Left cardiac atrium (tissue), 4 donors: ENCODE measurements at places on chromosomes 4 and X. TPM values are rescaled to one million over a fixed set of nuclear protein-coding genes. Genes with fewer than 3 reads are reported as not detected.

DNA sequence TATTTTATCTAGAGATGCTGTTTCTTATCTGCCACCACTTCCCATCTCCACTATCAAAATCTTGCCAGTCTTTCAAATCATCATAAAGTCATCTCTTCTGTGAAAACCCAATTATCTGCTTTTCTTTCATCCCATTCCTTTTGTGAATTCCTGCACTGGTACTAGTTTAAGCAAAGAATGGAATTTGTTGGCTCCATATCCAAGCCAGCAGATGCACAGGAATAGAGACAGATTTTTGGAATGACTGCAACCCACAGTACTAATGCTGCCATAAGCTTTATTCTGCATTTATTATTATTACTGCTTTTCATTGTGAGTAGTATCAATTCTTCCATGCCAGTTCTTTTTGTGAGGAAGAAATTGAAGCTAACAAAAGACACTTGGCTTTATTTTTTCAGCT lies 616.7 kb downstream of the RAPGEF2 start:
- DNase-seq = no peak

- DNase-seq = no peak
Measured at GRCh38 chr4:20137176-20137575, 114.5 kb upstream of the SLIT2 start.

VCX3A gene
- not detected for total RNA-seq

GRCh38 chr4:89293299-89293698 lies 14.3 kb downstream of the GPRIN3 start:
- no peak for DNase-seq

DNA sequence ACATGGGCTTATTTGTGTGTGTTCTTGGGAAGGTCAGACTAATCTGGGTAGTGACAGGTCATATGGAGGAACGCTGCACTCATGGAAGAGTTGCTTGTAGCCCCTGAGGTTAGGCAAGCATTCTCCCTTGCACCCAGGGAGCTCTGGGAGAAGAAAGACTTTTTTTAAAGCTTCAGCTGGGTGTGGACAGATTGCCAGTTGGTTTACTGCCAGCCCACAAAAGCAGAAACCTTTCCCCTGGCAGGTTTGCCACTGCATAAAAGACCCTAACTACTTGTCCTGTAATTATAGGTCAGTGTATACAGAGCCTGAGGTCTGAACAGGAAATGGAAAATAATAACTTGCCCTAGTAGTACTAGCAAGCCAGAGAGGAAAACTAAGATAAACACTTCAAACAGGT lies 7.4 kb upstream of the NFKB1 start:
- no peak for DNase-seq

DNA sequence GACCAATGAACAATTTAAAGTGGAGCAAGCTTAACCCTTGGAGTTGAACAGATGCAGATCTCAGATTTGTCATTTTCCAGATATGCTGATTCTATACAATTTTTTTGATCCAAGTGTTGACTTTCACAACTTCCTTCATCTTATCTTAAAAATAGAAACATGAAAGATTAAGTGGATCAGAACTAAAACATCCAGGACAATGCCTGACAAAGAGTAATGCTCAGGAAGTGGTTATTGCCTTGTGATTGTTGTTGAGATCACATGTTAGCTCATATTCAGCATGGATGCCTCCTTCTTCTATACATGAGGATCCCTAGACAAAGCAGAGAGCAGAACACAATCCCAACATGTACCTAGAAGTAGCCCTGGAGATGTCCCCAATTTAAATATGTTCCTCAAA lies 160.9 kb downstream of the PPARGC1A start:
- DNase-seq = no peak

SHISA3 gene
- total RNA-seq = 6.8 TPM

DNA sequence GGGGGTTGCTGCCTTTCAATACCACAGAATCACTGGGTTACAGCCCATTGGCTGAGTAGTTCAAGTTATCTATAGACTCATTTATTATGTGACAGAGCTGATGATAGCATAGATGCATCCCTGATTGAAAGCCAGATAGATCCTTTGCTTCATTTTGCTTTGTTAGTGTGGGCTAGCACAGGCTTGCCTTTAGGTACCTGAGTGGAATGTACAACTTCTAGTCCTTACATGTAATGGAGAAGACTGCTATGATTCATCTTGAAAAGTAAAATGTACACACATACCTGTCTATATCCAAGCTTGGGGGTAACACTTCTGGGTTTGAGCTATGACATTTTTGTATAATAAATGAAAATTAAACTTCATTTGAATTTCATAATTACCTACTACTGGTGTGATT lies 226.0 kb upstream of the FTHL17 start:
- DNase-seq = no peak

CNKSR2 gene
- 0.44 TPM for total RNA-seq

DNA sequence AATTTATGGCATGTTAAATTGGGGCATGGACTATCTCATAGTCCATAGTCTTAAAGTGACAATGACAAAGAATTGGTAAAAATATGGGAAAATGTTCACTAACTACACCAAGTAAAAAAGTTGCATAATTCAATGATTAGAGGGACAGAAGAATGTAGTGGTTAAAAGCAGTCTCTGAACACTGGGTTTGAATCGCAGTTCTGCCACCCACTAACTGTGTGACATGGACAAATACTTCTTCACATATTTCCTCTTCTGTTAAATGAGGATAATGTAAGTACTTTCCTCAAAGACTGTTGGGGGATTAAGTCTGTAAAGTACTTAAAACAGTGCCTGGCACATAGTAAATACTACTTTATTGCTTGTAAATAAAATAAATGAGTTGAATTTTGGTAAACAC lies 15.3 kb downstream of the COQ2 start:
- DNase-seq = no peak

- DNase-seq = no peak
Measured at GRCh38 chrX:18664947-18665346, 7.0 kb downstream of the RS1 start.

DNA sequence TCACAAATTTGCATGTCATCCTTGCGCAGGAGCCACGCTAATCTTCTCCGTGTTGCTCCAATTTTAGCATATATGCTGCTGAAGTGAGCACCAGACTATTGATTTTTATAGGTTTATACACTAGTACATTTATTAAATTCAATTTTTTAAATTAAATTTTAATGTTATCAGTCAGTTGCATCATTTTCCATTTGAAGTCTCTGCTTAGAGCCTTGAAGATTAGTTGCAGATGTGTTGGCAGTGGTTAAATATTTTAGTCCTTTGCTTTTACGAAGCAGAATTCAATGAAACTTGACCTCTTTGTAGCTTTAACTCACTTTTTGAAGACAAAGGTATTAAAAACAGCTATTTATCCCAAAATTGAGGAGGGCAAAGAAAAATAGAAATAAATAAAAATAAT lies 16.5 kb downstream of the TRAPPC11 start:
- no peak for DNase-seq

DNA sequence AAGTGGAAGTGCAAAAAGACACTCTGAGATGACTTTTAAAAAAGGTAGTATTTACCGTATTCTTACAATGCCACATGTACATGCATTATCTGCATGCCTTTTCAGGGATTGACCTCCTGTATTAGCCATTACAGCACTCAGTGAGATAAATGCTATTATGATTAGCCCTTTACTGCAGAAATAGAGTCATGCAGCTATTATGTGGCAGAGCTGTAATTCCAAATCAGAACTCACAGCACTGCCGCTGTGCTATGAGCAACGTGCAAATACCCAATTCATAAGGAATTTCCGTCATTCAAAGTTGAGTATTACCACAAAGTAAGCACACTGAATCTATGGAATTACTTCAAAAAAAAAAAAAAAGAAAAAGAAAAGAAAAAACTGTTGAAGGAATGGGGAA lies 92.1 kb upstream of the SMAD1 start:
- no peak for DNase-seq

GRCh38 chr4:11182031-11182430 lies 246.7 kb downstream of the HS3ST1 start:
- DNase-seq = no peak

GRCh38 chr4:118397623-118397979 lies 44.8 kb upstream of the PRSS12 start:
- DNase-seq = no peak

PLP1 gene
- 7.6 TPM for total RNA-seq

DNA sequence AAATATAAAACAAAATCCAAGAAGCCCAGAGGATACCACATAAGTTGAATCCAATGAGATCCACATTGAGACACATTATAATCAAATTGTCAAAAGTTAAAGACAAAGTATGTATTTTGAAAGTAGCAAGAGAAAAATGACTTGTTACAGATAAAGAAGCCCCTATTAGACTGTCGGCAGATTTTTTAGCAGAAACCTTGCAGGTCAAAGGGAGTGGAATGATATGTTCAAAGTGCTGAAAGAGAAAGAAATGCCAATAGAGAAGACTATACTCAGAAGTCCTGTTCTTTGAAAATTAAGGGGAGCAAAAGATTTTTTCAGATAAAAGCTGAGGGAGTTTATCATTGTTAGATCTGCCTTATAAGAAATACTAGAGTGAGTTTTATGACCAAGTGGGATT lies 148.9 kb upstream of the EPHA5 start:
- DNase-seq = no peak

DNA sequence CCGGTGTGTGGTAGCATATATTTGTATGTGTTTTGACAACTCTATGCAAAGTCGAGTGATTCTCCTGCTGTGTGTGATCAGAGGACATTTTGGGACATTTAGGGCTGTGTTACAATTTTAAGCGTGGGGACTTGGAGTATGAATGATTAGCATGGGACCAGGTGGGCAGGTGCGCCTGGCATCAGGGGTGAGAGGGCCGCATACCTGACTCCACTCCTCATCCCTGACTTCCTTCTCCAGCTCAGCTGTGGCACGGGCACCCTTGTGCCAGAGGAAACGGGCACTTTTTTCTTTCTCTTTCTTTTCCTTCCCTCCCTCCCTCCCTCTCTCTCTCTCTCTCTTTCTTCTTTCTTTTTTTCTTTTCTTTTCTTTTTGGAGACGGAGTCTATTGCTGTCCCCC lies 15.7 kb upstream of the PLCXD1 start:
- DNase-seq = no peak

GRCh38 chr4:33746979-33747378 lies 2497.3 kb downstream of the ARAP2 start:
- no peak for DNase-seq

DNA sequence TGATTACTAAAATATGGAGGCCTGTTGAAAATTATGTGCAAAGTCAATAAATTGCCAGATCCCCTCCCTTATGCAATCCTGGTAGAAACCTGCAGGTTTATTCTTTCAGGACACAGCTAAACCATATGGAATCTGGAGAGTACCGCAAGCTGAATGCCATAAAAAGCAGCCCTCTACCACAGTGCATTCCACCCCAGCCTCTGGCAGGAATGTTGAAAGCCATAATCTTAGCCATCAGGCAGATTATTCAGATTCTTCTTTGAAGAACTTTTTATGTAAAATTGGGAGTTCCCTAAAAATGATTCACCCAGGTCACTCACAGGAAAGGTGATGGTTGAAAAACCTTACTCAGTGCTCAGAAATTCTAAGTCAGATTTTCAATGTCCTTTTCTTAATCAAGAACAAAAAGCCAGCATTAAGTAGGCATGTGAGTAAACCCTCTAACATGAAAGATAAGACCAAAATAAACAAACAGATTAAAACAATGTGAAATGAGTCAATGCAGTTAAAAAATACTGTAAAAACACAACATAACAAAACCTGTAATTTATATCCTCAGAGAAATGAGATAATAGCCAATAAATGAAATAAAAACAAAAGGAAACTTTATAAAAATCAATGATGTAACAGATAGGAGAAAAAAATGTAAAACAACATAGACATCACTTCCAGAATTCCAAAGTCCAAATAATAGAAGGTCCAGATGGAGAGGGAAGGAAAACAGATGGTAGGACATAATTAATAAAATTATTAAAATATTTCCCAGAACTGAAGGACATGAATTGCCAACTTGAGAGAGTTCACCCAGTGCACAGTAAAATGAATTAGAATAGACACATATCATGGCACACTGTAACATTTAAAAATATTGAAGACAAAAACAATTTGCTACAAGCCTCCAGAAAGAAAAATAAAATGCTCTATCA lies 226.9 kb downstream of the FSTL5 start:
- no peak for DNase-seq

GRCh38 chr4:185642907-185643306 lies 107.6 kb upstream of the PDLIM3 start:
- DNase-seq = no peak

DCTD gene
- total RNA-seq = 63.8 TPM

- DNase-seq = no peak
Measured at GRCh38 chrX:12962041-12962504, 12.8 kb upstream of the TMSB4X start.
